Germinal center (tissue), 1 donor: ENCODE measurements at places on chromosomes 12 and 14.

- no peak for DNase-seq
These were observed 48.2 kb downstream of the CALM1 start for GRCh38 chr14:90445011-90445410.

GRCh38 chr12:977156-977555 is 13.9 kb upstream of the ERC1 start:
- DNase-seq: no peak

GRCh38 chr12:2552000-2552756 is 242.6 kb upstream of the FKBP4 start:
- DNase-seq: no peak

DNA sequence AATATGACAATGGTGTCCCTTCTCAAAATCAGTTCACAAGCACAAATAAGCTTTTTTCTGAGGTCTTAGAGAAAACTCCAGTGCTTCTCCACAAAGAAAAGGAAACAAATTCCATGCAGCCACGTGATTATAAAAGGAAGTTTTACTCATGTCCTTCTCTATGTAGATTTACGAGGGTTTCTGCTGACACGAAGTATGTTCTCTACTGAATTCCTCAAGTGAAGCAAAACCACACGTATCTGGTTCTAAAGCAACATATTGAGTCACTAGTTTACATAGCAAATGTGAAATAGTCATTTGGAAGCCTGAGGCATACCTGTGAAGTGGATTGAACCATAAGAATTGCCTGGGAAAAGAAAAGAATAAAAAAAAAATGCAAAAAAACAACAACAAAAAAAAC is 31.9 kb downstream of the BMP4 start:
- no peak for DNase-seq

DNA sequence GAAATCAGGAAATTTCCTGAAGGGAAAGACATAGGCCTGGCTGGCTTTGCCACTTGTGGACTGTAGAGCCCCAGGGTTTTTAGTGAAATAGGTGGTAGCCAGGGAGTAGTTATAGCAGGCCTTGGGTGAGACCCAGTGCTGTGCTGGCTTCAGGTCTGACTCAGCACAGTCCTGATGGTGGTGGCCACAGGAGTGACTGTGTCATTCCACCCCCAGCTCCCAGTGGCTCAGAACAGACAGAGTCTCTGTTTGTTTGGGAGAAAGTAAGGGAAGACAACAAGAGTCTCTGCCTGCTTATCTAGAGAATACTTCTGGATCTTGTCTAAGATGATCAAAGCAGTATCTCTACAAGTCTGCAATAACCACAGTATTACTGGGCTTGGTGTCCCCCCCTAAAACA is 27.5 kb upstream of the OR6J1 start:
- no peak for DNase-seq

GRCh38 chr12:66065150-66065549 is 65.4 kb downstream of the LLPH start:
- DNase-seq: no peak

DNA sequence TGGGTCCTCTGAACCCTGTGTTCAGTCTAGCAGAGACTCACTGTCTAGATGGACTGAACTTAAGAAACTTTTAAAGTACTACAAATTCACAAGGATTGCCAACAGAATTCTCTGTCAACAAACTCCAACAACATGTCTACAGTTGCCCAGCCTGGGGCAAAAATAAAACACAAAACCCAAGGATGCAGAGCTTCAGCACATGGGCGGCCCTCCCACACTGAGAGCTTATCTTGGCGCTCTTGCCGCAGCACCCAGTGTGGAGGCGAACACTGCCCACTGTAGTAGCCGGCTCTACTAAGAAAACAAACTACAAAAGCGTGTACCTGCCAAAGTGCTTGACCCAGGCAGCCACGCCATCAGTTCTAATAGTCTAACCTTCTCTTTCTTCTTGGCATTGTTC is 66.7 kb downstream of the PTPN21 start:
- no peak for DNase-seq

DNA sequence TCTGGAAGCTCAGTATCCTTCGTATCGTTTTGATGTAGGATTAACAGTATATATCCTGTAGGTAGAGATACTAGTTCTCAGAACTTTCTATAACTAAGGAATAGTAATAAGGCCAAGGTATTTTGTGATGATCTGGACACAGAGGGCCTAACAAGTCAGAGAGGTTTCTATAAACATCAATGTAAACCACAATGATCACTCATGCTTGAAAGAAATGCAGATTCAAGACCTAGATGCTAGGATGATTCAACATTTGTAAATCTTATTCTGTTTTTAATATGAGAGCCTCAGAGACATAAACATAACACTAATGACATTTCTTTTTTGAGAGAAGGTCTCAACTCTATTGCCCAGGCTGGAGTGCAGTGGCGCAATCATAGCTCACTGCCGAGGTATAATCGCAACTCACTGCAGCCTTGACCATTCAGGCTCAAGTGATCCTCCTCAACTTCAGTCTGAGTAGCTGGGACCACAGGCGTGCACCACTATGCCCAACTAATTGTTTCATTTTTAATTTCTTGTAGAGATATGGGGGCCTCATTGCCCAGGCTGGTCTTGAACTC is 16.2 kb downstream of the SUPT16H start:
- no peak for DNase-seq

DNA sequence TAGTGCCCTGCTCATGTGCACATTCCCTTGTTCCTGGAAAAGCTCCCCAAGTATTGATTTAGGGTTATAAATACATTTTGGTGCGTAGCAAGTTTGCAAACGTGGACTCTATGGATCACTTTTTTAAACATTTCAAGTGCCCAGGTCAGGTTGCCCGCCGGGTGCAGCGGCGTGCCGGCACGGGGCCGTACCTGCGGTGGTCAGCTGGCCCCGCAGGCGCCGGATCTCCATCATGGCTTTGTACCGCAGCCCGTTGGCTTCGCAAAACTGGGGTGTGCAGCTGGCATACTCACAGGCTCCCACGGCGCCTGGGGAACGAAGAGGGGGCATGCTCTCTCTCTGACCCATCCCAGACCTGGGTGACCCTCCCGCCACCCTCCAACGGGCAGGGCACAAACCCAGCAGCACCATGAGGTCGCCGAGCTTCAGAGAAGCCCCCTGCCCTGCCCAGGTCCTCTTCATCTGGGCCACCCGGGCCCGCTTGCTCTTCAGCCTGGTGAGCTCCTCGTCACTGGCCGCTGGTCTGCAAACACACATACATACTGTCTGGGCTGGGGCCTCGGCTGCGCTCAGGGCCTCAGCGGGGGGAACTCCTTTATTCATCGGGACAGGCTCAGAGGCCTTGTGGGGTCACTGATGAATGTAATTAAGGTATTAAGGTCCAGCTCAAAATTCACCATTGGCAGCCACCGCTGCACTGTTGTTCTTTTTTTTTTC is 35.1 kb downstream of the DHX37 start:
- no peak for DNase-seq

GRCh38 chr14:76708028-76708427 is 53.2 kb upstream of the VASH1 start:
- no peak for DNase-seq

DNA sequence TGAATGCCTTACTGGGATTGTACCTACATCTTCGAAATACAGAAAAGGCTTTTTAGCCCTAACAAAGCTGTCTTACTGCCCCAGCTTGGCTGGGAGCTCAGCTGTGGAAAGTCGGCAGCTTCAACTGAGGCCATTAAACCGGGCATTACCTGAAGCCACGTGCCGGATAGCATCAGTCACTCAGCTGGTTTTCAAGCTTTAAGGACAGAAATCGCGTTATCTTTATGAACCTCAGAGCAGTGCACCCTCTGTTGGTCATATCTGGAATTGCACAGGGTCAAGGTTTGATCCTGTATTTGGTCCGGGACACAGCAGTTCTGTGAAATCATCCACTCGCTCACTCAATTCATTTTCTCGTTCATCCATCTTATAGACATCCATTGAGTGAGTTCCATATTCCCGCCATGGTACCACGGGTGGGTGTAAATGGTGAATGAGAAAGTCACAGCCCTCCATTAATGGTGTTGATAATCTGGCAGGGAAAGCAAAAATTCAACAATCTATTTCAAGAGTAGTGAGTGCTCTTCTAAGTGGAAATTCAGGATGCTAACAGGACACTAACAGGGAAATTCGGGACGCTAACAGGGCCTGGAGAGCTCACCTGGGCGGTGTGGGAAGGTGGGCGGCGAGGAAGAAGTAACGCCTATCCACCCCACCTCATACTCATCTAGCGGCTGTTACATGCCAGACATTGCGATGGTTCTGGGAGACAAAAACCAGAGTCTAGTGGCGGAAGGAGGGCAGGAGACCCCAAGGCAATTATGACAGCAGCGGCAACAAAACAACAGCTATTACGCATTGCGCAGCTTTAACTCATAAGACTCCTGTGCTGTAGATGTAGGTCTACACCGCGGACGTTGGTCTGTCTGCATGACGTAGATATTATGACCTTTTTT is 60.6 kb upstream of the TCL1A start:
- peak; percentile 79 for DNase-seq

DNA sequence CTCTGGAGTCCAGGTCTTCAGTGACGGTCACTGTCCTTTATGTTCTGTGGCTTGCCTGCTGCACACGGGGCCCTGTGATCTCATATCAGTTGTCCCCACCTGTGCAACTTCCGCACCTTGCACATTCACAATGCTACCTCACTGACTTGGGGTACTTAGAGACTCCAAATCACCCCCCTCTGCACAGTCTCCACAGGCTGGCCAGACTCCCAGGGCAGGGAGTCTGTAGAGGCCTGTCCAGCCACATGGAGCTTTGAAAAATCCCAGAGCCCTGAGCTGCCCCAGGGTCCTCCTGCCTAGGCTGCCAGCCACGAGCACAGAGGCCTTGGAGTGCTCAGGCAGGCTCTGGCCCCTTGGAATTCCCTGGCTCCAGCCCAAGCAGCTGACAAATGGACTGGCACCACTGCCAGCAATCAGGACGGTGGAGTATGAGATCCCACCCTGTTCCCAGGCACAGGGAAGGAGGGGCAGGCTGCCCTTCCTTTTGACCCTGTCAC is 26.4 kb downstream of the CMKLR1 start:
- DNase-seq: no peak

DNA sequence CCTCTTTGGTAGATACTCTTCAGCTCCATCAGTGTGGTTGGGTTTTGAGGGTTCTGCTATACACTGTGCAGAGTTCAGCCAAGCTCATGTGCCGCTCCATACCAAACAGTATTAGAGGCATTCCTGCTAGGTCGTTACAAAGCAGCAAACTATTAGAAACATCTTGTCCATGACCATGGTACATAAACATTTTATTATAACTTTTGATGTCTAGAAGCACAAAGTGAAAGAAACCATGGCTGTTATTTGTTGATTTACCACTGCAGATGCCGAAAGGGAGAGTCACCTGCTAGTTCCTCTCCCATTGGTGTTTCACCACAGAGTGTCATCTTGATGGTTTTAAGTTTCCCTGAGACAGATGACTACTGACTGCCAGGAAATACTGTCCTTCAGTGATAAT is 242.0 kb downstream of the ADAMTS20 start:
- no peak for DNase-seq

DNA sequence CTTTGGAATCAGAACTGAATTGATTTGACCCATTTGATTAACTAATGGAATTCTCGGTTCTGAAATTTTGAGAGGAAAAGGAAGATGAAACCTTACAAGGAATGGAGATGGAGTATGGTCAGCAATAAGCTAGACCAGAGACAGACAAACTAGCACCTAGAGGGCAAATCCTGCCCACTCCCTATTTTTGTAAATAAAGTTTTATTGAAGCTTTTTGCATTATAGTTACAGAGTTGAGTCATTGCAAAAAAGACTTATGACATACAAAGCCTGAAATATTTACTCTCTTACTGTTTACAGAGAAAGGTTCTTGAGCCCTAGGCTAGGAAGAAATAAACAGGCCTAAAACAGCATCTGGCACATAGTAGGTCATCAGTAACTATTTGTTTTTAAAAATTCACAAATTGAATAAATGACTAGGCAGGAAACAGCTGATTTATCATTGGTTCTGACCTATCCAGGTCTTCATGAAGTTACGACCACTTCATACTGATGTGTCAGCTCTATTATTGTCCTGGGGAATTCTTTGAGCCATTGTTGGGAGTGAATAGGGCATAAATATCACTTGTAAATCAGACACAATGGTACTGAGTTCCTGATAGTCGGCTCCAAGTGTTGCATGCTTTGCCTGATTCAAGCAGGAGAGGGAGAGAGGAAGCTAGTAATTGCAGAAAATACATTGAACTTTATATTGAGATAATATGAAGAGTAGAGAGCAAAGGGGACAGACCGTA is 14.6 kb upstream of the STAB2 start:
- no peak for DNase-seq

DNA sequence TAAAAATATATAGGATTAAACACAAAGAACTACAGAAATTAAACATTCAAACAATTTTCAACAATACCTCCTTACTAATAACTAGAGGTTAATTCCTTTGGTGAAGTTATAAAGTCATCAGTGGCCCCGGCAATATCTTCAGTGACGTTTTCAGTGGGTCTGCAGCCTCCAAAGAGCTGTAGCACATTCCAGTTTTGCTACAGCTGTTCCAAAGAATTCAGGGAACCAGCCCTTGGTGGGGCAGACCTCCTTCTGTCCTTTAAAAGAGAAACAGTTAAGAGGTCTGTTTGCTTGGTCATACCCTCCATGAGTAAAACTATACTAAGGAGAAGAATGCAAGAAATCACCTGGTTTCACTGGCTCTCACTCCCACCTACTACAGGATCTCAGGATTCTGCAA is 99.2 kb upstream of the ZDHHC17 start:
- no peak for DNase-seq

DNA sequence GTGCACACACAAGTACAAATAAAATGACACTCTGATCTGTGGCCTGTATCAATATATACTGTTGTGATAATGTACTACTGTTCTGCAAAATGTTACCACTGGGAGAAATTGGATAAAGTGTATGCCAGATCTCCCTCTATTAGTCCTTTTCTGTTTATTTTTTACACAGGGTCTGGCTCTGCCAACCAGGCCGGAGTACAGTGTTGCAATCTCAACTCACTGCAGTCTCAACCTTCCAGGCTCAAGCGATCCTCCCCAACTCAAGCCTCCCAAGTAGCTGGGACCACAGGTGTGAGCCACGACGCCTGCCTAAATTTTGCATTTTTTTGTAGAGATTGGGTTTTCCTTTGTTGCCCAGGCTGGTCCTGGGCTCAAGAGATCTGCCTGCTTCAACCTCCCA is 1.9 kb downstream of the NT5DC3 start:
- no peak for DNase-seq

DNA sequence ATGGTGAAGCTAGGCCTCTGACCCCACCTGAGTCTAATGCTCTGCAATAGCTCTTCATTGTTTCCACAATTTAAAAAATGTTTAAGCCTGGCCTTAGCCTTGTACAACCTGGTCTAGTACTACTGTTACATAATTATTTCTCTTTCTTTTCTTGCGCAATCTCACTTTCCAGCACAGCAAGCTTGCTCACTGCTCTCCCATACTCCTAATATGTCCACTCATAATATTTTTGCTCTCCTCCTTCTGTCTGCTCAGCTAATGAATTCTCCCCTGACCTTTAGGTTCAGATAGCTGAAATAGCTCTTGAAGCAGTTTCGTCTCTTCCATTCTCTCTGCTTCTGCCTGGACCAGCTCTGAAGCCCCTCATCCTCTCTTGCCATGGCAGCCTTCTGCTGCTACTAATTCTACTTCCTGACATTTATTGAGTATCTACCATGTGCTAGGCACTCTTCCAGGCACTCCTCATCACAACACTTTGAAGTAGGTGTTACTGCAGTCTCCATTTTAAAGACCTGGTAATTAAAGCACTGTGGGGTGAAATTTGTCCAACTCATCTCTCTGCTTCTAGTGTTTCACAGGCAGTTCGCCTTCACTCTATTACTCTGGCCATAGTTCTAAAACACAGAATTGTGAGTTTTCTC is 2.8 kb upstream of the SLC48A1 start:
- DNase-seq: no peak
